ENCODE measurements at places on chromosomes 5 and 9.

DNA sequence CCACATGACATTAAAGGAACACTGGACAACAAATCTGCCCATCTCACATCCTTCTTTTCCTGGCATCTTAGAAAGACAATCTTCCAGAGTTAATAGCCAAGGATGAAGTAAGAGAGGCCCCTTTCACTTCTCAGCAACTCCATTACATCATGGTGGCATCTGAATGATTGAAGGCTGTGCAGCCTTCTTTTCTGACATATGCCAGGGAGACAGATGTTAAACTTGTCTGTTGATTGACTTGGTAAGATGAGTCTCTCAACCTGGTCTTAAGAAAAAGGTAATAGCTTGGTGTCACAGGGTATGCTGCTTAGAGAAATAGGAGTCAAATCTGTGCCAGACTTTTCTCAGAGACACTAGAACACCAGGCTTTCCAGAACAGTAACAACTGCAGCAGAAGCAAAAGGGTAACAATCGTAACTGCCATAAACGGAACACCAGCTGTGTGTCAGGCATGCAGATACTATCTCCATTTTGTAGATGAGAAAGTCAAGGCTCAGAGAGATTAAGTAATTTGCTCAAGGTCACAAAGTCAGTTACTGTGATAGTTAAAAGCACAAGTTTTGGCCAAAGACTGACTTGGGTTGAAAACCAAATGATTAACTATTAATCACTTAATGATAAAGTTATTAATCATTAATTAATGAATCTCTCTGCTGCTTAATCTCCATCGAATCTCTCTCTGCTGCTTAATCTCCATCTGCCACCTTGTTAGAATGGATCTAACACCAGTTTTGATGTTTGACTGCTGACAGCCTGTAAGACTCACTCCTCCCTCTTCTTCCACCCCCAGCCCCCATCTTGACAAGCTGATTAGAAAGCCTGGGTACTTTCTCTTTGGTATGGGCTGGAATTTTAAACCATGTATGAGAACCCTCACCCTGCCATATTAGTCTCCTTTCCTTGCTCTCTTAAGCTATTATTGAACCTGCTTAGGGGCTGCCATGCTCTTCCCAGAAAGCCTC is 353.5 kb downstream of the ENC1 start:
- no peaks in the 10 kb centered on the region for H3K36me3 ChIP-seq
- no peak overlapping the region for H3K27ac ChIP-seq
- H3K4me3 ChIP-seq, result no peak overlapping the region
- DNase-seq, result no peak

GRCh38 chr5:133873449-133873848 is 95.0 kb downstream of the C5orf15 start:
- DNase-seq, result no peak
- H3K4me3 ChIP-seq, result no peak overlapping the region
- peaks cover 17% of the 10 kb centered on the region for H3K4me1 ChIP-seq
- no peak overlapping the region for H3K27ac ChIP-seq
- H3K27me3 ChIP-seq, result no peaks in the 10 kb centered on the region
- peaks cover 4% of the 10 kb centered on the region for H3K36me3 ChIP-seq

DNA sequence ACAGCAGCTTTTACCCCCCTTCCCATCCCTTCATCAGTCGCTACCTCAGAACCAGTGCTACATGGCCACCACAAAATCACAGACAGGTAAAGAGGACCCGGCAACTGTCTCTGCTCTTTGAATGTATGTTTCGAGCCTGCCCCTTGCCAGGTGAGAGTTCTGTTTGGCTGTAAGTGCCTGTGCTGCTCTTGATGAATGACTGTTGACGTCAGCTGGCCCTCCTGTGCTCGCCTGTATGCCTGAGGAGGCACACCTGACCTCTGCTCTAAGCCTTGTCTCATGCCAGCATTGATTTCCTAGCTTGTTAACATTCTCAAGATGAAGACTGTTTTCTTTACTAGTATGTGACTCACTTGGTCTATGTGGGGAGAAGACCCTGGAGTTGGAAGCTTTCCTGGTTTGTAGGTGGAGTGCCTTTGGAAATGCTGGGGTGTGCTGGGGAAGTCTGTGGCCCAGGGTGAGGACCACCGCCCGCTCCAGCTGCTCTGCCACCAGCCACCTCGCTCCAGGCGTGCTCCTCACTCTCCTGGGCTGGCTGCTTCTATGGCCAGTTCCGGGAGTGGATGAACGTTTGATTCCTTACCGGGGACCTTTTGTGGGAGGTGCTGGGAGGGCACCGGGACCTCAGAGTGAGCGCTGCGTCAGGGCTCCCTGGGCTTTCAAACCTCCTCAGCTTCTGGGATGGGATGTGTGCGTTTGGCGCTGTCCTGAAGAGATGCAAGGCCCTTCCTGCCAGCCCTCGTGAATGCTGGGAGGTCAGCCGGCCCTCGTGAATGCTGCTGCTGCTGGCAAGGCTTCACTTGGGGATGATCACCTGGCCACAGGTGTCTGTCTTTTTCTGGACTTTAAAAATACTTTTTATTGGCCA is 109.9 kb downstream of the EHMT1 start:
- peaks cover 91% of the 10 kb centered on the region for H3K36me3 ChIP-seq
- no peak for DNase-seq
- no peaks in the 10 kb centered on the region for H3K27me3 ChIP-seq
- no peak overlapping the region for H3K27ac ChIP-seq
- H3K4me1 ChIP-seq, result peaks cover 28% of the 10 kb centered on the region

DNA sequence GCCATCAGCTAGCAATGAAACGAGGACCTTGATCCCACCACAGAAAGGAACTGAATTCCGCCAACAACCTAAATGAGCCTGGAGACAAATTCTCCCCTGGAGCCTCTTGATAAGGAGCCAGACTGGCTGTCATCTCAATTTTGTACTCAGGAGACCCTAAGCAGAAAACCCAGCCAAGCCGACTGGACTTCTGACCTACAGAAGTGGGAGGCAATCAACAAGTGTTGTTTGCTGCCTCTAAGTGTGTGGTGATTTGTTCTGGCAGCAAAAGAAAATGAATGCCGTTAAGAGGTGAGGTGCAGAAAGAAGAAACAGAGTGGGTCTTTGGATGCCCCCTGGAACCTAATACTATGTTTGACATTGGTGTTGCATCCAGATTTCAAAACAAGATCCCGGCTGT is 72.7 kb upstream of the SPATA31E1 start:
- no peak overlapping the region for H3K27ac ChIP-seq
- no peak for DNase-seq
- no peak overlapping the region for H3K4me3 ChIP-seq

GRCh38 chr5:20248118-20248517 is 260.1 kb upstream of the CDH18 start:
- DNase-seq, result no peak
- H3K27me3 ChIP-seq, result no peaks in the 10 kb centered on the region
- H3K27ac ChIP-seq, result no peak overlapping the region
- no peaks in the 10 kb centered on the region for H3K4me1 ChIP-seq
- H3K36me3 ChIP-seq, result no peaks in the 10 kb centered on the region
- H3K4me3 ChIP-seq, result no peak overlapping the region

- H3K36me3 ChIP-seq, result no peaks in the 10 kb centered on the region
- H3K27me3 ChIP-seq, result peaks cover 15% of the 10 kb centered on the region
Observed at GRCh38 chr5:112634796-112635195, 102.9 kb upstream of the APC start.

- H3K36me3 ChIP-seq, result no peaks in the 10 kb centered on the region
- no peaks in the 10 kb centered on the region for H3K4me1 ChIP-seq
- peaks cover 7% of the 10 kb centered on the region for H3K27me3 ChIP-seq
- no peak overlapping the region for H3K27ac ChIP-seq
Observed at GRCh38 chr5:156540491-156540890, 213.5 kb downstream of the SGCD start.

DNA sequence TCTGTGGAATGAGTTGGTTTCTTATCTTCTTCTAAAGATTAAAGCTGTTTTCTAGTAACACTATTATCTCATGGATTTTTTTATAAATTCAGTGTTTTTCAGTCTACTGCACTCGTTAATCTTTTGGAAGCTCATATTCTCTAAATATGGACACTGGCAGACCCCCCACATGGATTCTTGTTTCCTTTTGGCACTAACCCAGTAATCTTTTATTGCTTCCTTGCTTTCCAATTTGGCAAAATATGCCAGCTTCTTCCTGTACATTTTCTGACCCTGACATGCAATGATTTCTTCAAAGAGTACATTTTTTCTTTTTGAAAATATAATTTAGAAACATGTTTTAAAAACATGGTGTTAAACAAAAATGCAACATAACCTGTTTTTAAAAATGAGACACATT is 474.2 kb upstream of the FTMT start:
- H3K27me3 ChIP-seq, result no peaks in the 10 kb centered on the region
- no peak overlapping the region for H3K27ac ChIP-seq
- no peaks in the 10 kb centered on the region for H3K36me3 ChIP-seq
- no peak for DNase-seq
- H3K4me3 ChIP-seq, result no peak overlapping the region
- no peaks in the 10 kb centered on the region for H3K4me1 ChIP-seq

- no peaks in the 10 kb centered on the region for H3K4me1 ChIP-seq
- no peak overlapping the region for H3K27ac ChIP-seq
- H3K4me3 ChIP-seq, result no peak overlapping the region
- no peak for DNase-seq
- no peaks in the 10 kb centered on the region for H3K27me3 ChIP-seq
Observed at GRCh38 chr9:107805201-107805600, 315.6 kb upstream of the KLF4 start.

DNA sequence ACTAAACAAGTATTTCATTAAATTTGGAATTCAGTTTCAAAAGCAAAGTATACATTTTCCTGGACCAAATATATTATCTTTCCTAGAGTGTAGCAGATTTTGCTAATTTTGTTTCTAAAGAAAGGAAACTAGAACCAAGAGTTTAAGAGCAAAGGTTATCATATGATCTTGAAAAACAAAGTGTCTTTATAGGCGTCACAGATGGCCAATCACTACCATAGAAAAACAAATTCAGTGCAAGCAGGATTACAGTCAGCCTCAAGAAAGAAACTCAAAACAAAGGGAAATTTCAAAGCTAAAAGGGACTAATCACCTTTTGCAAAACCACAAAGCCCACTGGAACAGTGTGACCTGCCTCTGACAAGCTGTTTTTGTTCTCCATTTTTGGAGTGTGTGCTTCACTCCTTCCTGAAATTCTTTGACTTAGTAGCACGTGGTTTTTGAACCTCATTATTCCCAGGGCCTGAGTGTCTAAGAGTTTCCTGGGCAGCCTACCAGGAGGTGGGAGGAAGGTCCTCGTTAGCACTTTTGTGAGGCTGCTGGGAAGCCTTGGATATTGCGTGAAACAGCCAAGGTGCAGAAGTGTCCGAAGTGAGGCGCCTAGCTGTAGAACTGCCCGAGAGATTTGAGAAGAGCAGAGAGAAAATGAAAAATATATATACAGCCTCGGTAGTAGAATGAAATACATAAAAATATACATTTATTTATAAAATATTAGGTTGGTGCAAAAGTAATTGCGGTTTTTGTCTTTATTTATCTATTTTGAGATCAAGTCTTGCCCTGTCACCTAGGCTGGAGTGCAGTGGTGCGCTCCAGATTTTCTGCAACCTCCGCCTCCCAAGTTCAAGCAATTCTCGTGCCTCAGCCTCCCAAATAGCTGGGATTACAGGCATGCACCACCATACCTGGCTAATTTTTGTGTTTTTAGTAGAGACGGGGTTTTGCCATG is 246.1 kb downstream of the MARCHF11 start:
- no peak overlapping the region for H3K27ac ChIP-seq
- no peak overlapping the region for H3K4me3 ChIP-seq
- H3K4me1 ChIP-seq, result no peaks in the 10 kb centered on the region
- no peaks in the 10 kb centered on the region for H3K36me3 ChIP-seq

- no peak overlapping the region for H3K27ac ChIP-seq
- no peaks in the 10 kb centered on the region for H3K36me3 ChIP-seq
- peaks cover 6% of the 10 kb centered on the region for H3K27me3 ChIP-seq
- H3K4me3 ChIP-seq, result no peak overlapping the region
- no peaks in the 10 kb centered on the region for H3K4me1 ChIP-seq
Observed at GRCh38 chr9:15374310-15374709, 48.4 kb upstream of the SNAPC3 start.

DNA sequence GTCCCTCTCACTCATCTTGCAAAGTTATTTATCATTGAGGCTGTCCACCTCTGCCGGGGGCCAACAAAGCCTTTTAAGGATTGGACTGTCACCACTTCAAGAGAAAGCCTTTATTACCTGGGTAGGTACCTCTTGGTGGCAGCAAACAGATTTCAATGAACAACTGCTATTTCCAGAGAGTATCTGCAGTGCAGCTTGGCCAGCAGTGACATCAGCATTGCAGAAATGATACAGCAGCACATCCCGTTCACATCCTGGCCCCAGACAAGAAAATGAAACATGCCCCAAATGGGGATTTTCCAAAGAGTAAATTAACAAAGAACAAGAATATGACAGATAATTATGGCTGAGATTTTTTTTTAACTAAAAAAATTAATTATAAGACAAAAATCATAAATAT is 2.3 kb upstream of the SPATA6L start:
- peaks cover 2% of the 10 kb centered on the region for H3K36me3 ChIP-seq
- DNase-seq, result no peak
- no peak overlapping the region for H3K27ac ChIP-seq
- no peak overlapping the region for H3K4me3 ChIP-seq
- H3K4me1 ChIP-seq, result peaks cover 66% of the 10 kb centered on the region

GRCh38 chr5:107378218-107378899 is 292.4 kb downstream of the EFNA5 start:
- no peak for DNase-seq
- no peaks in the 10 kb centered on the region for H3K4me1 ChIP-seq
- H3K36me3 ChIP-seq, result no peaks in the 10 kb centered on the region

DNA sequence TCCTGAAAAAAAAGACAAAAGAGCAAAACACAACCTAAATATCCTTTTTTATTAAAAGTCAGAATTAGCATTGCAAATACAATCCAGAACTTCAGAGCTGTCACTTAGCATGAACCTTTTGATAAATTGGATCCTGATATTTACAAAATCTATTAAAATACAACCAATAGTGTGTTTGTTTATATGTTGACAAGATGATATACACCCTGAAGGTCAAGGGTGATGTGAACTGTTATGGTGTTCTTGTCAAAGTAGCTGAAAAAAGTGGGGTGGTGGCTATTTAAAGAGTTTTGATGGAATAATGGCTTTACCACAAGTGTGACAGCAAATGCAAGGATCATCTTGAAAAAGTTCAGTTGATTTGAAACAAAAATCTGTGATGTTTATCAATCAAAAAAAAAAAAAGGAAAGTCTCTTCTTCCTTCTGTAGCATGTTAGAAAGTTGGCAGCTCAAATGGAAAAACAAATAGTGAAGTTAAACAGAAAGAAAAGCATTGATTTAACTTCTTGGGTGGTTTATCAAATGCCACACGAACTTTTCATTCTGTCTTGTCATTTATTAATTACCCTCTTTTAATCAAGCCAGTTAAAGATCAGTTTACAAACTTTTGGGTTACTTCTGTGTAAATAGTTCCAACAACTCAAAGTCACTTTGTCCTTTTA is 44.5 kb downstream of the PRDM6 start:
- no peak overlapping the region for H3K27ac ChIP-seq
- no peaks in the 10 kb centered on the region for H3K36me3 ChIP-seq
- H3K4me1 ChIP-seq, result no peaks in the 10 kb centered on the region

GRCh38 chr5:201672-202071 is 10.4 kb downstream of the LRRC14B start:
- H3K4me1 ChIP-seq, result no peaks in the 10 kb centered on the region
- no peak for DNase-seq
- no peak overlapping the region for H3K4me3 ChIP-seq

GRCh38 chr5:151664694-151665585 is 21.8 kb downstream of the SPARC start:
- peaks cover 6% of the 10 kb centered on the region for H3K27me3 ChIP-seq
- no peaks in the 10 kb centered on the region for H3K36me3 ChIP-seq
- no peak for DNase-seq
- no peak overlapping the region for H3K27ac ChIP-seq
- no peak overlapping the region for H3K4me3 ChIP-seq

GRCh38 chr5:174354571-174354970 is 309.1 kb downstream of the NSG2 start:
- H3K27me3 ChIP-seq, result no peaks in the 10 kb centered on the region
- no peak overlapping the region for H3K4me3 ChIP-seq
- no peak for DNase-seq
- H3K27ac ChIP-seq, result no peak overlapping the region
- H3K4me1 ChIP-seq, result no peaks in the 10 kb centered on the region

All from activated CD4-positive, alpha-beta T cell treated with anti-CD3 and anti-CD28 coated beads, Interleukin-2, amount 10 ng/mL, durations not matched to agents 7 days and 5 days (primary cell).